ENCODE measurements at places on chromosomes 3 and 15. TPM values are rescaled to one million over a fixed set of nuclear protein-coding genes. Genes with fewer than 3 reads are reported as not detected.

The TRIM71 gene
- 0.02 TPM for total RNA-seq

The POU1F1 gene
- total RNA-seq = not detected

DNA sequence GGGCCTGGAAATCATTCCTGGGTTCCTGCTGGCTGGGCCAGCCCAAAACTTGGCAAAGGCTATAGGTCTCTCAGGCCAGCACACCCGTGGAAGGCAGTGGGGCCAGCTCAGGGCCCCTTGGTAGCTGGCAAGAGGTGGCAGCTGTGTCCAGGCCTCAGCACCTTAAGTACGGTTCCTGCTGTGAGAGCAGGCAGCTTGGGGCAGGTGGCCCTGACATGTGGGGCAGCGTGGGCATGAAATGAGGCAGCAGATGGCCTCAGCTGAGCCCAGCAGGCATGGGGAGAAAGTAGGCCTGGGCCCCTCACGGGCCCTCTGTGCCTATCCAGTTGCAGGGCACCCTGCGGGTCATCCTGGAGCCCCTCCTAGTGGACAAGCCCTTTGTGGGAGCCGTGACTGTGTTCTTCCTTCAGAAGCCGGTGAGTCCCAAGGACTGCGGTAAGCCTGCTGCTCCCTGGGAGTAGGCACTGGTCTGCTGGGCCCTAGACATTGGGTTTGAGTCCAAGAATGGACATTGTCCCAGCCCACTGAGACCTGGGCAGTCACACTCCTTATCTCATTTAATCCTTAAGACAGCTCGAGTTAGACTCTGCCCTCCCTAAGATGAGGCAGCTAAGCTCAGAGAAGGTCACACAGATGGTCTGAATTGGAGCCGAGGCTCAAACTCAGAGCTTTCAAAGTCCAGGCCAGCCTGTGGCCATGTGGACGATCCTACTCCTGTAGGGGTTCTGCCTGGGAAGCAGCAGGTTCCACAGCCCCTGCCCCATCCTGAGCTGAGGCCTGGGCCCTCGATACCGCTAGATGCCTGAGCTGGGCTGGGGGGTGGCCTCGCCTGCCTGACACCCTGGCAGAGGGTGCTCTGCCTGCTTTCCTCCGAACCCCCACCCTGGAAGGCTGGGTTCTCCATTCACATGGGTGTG, 25.5 kb downstream of the ESYT3 start:
- no peak for DNase-seq

DNA sequence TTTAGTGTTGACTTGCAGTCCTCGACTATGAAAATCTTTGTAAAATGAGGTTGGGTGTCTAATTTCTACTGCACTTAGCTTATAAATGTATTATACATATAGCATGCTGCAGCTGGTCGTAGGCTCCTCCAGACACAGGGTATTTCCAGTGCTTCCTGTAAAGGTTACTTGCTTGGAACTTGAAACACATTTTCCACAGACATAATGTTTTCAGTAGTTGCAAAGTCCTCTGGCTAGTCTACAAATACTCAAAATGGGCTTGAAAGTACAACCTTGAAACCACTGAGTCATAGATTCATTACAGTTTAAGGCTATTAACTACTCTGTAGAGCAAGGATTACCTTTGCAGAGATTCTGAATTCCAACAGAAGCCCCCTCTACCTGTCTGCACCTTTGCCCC, 464.1 kb downstream of the RAP2B start:
- DNase-seq = peak; percentile 31

GRCh38 chr3:71045917-71046282, 537.6 kb downstream of the FOXP1 start:
- DNase-seq = peak; percentile 59
